ENCODE measurements at places on chromosomes 7 and 10.

- no peak for DNase-seq
These were observed 156.8 kb upstream of the FRMD4A start for GRCh38 chr10:14487488-14487883.

DNA sequence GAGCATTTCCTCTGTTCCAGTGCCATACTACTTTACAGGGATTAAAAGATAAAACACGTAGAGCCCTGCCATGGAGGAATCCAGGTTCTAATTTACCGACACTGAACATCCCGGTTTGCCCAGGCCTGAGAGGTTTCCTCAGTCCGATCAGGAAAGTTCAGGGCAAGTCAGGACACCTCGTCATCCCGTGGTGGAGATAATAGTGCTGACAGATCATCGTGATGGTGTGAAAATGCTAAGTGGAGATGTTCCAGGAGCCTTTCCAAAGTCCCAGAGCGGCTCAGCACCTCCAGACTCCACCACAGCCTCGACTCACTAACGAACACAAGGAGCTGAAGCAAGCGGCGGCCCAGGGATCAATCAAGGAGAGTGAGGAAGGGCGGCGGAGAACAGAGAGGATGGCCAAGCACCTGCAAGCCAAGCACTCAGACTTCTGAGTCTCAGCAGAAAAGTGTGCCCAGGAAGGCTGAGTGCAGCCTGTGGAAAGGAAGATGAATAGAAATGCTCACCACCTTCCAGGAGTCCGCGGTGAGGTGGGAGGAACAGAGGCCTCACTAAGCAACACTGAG lies 103.7 kb upstream of the VWC2 start:
- DNase-seq: no peak

- DNase-seq: no peak
These were observed 150.2 kb downstream of the REEP3 start for GRCh38 chr10:63671317-63671937.

DNA sequence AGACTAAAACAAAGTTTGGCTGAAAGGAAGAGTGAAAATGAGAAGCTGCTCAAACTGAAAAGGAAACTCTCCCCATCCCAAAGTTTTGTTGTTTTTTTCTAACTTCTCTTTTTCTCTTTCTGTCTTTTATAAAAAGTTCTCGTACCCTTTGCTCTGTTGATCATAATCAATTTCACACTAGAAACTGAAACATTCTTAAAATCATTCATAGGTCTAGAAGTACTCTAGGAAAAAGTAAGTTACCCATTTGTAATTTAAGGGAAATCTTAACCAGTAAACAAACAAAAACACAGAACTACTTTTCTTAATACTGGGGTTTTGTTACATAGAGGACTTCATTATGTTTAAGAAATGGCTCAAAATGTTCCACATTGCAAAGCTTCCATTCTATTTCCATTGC lies 339.8 kb downstream of the SEMA3D start:
- DNase-seq: no peak
